ENCODE measurements at places on chromosomes 1 and 21.
A peak's percentile ranks its signal among the peaks of the same experiment; 100 is the strongest.

- H3K4me3 ChIP-seq, result no peak overlapping the region
- peak; percentile 54 for DNase-seq
- H3K27me3 ChIP-seq, result no peaks in the 10 kb centered on the region
Measured at GRCh38 chr1:242184955-242185354, 186.1 kb upstream of the MAP1LC3C start.

DNA sequence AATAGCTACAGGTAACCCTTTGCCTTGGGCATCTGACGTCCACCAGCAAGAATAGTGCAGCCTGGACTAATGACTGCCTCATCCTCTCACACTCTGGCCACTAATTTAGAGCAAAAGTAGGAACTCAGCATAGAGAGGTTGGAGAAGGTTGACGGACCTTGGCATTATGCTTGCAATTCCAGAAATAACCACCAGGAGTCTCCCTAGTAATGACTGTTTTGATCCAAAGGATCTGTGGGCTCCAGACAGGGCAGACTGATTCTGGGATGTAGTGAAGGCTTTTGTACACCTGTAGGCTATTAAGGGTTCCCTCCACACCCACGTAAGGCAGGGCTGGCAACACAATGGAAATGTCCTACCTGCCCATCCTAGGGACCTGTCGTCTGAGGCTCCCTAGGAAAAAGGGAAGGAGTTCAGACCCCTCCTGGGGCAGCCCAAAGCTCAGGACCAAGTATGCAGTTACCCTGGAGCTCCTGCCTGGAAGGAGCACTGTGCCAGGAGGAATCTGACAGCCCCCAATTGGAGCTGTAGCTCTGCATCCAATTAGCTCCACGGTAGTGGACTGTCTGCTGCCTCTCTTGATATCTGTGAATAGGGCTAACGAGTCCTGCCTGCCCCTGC is 91.0 kb upstream of the TMEM51 start:
- DNase-seq, result peak; percentile 63
- H3K36me3 ChIP-seq, result no peaks in the 10 kb centered on the region
- no peaks in the 10 kb centered on the region for H3K4me1 ChIP-seq
- H3K27me3 ChIP-seq, result no peaks in the 10 kb centered on the region

GRCh38 chr1:184300446-184300845 is 86.4 kb upstream of the C1orf21 start:
- no peaks in the 10 kb centered on the region for H3K36me3 ChIP-seq
- no peak overlapping the region for H3K27ac ChIP-seq
- peaks cover 4% of the 10 kb centered on the region for H3K27me3 ChIP-seq

GRCh38 chr1:114531094-114531493 is 20.1 kb upstream of the TRIM33 start:
- no peaks in the 10 kb centered on the region for H3K4me1 ChIP-seq
- no peak for DNase-seq
- no peak overlapping the region for H3K4me3 ChIP-seq
- H3K36me3 ChIP-seq, result no peaks in the 10 kb centered on the region

DNA sequence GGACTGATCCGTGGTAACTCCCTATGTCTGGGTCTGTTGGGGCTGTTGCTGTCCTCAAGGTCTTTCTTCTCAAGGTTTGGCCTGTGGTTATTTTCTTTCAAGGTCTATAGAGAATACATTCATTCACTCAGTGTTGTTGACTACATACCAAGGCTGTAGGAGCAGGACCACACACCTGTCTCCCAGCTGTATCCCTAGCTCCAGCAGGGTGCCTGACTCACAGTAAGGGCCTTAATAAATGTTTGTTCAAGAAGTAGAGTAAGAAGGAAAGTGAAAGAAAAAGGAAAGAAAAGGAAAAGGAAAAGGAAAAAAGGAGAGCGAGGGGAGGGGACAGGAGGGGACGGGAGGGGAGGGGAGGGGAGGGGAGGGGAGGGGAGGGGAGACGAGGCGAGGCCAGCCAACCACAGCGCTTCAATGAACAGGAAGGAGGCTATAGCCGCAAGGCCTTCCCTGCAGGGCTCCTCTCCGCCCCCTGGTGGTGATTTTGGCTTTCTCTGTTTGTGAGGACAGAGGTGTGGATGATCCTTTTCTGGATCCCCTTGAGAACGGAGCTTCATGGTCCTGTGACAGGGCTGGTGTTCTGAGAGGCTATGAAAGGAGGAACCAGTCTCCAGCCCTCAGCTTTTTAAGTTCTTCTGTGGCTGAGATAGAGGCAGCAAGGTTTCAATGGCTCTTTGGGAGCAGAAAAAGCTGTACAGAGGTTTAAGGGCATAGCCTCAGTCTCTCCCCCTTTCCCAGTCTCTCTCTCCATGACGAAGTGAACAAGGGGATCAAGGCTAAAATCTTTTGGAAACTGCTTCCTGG is 30.6 kb upstream of the LCE5A start:
- H3K36me3 ChIP-seq, result no peaks in the 10 kb centered on the region
- peak; percentile 66 for DNase-seq
- no peaks in the 10 kb centered on the region for H3K4me1 ChIP-seq
- no peak overlapping the region for H3K4me3 ChIP-seq

DNA sequence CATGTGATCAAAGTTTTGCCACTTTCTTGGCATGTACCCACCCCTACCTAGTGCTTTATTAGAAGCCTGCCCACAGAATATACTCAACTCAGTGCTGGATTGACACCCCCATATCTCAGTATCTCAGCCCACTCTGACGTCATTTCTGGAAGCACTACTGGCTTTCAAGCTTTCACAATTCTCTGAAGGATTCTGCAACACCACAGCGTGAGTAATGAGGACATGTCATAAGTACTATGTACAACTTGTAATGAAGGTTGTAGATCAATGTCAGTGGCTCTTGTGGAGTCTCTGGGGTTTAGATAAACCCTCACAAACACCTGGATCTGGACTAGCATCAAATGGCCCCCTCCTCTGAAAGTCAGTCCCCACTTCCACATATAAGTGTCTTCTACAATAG is 57.2 kb downstream of the TNFSF4 start:
- H3K27me3 ChIP-seq, result no peaks in the 10 kb centered on the region
- no peak overlapping the region for H3K27ac ChIP-seq
- H3K36me3 ChIP-seq, result no peaks in the 10 kb centered on the region
- DNase-seq, result no peak

- H3K27ac ChIP-seq, result no peak overlapping the region
- H3K27me3 ChIP-seq, result no peaks in the 10 kb centered on the region
- H3K4me1 ChIP-seq, result no peaks in the 10 kb centered on the region
- DNase-seq, result no peak
Measured at GRCh38 chr21:31985398-31985797, 112.6 kb downstream of the HUNK start.

GRCh38 chr1:208127792-208128529 is 116.2 kb downstream of the PLXNA2 start:
- no peaks in the 10 kb centered on the region for H3K27me3 ChIP-seq
- no peak overlapping the region for H3K27ac ChIP-seq
- no peak overlapping the region for H3K4me3 ChIP-seq
- DNase-seq, result peak; percentile 79
- H3K36me3 ChIP-seq, result peaks cover 77% of the 10 kb centered on the region
- peaks cover 21% of the 10 kb centered on the region for H3K4me1 ChIP-seq

GRCh38 chr1:68148631-68149030 is 83.7 kb downstream of the WLS start:
- DNase-seq, result peak; percentile 59
- peaks cover 90% of the 10 kb centered on the region for H3K36me3 ChIP-seq

- H3K4me1 ChIP-seq, result no peaks in the 10 kb centered on the region
- H3K4me3 ChIP-seq, result no peak overlapping the region
- H3K36me3 ChIP-seq, result no peaks in the 10 kb centered on the region
- no peaks in the 10 kb centered on the region for H3K27me3 ChIP-seq
Measured at GRCh38 chr1:175297291-175297690, 104.7 kb upstream of the KIAA0040 start.

DNA sequence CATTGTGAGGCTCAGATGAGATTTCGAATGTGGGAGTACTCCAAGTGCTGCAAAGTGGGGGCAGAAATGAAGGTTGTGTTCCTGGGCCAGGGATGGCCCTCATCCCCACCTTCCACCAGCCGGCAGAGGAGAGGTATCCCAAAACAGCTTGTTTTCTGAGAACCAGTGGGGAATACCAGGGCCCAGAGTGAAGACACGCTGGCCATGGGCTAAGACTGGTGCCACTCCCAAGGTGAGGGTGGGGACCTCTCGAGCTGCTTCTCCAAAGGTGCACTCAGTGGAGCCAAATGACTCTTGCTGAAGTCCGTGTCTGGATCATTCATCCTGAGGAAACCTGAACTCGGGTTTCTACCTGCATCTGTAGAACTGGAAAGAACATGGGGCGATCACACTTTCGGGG is 22.1 kb downstream of the KCNA2 start:
- no peaks in the 10 kb centered on the region for H3K36me3 ChIP-seq
- H3K4me3 ChIP-seq, result no peak overlapping the region
- DNase-seq, result no peak
- H3K27ac ChIP-seq, result no peak overlapping the region

DNA sequence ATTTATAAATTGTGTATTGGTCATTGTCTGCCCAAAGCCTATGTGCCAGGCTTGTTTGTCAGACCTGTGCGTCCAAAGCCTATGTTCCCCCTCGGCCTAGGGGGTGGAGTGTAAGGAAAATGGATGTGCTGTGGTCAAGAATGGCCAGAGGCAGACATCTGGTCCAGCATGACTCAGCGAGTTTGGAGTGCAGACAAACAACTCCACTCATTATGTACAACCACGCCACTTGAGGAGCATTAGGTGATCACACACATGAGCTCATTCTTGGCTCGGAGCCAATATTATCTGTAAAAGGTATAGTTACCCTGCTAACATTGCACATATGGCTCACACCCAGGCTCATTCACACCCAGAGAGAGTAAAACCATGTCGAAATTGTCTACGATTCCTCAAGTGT is 1047.6 kb upstream of the ADGRL4 start:
- H3K36me3 ChIP-seq, result no peaks in the 10 kb centered on the region
- DNase-seq, result no peak
- H3K27ac ChIP-seq, result no peak overlapping the region
- H3K4me3 ChIP-seq, result no peak overlapping the region

DNA sequence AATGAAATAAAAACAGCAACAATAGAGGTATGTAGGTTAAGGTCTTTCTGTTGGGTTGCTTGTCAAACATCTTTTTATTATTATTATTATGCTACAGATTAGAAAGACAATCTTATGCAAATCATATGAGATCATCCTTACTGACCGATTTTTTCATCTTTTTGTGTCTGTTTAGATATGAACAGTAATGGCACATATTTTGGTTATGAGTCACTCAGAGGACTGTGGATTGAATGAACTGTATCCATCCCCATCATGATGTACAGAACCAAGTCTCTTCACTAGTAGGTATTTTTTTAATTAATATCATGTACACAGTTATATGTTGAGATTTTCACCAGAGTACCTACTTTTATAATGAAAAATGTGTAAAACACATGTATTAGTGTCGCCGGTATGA is 159.1 kb downstream of the CHRM3 start:
- no peaks in the 10 kb centered on the region for H3K4me1 ChIP-seq
- no peak for DNase-seq
- H3K36me3 ChIP-seq, result no peaks in the 10 kb centered on the region
- no peak overlapping the region for H3K4me3 ChIP-seq

GRCh38 chr1:16241221-16241708 is 4.3 kb upstream of the CPLANE2 start:
- H3K36me3 ChIP-seq, result no peaks in the 10 kb centered on the region
- no peak overlapping the region for H3K27ac ChIP-seq
- no peak overlapping the region for H3K4me3 ChIP-seq
- DNase-seq, result no peak

DNA sequence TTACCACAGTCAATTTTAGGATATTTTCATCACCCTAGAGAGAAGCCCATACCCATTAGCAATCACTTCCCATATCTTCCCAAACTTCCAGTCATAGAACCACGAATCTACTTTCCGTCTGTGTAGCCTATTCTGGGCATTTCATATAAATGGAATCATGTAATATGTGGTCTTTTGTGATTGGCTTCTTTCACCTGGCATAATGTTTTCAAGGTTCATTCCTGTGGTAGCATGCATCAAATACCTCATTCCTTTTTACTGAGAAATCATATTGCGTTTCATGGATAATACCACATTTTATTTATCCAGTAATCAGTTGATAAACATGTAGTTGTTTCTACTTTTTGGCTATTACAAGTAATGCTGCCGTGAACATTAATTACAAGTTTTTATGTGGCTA is 21.5 kb downstream of the DESI2 start:
- H3K36me3 ChIP-seq, result peaks cover 19% of the 10 kb centered on the region
- H3K27me3 ChIP-seq, result no peaks in the 10 kb centered on the region
- no peak overlapping the region for H3K4me3 ChIP-seq
- H3K4me1 ChIP-seq, result no peaks in the 10 kb centered on the region
- no peak for DNase-seq
- no peak overlapping the region for H3K27ac ChIP-seq

GRCh38 chr1:53135735-53136114 is 6.7 kb downstream of the SLC1A7 start:
- H3K4me1 ChIP-seq, result no peaks in the 10 kb centered on the region
- no peak for DNase-seq
- H3K27ac ChIP-seq, result no peak overlapping the region
- H3K36me3 ChIP-seq, result no peaks in the 10 kb centered on the region

GRCh38 chr1:83901547-83902155 is 97.3 kb downstream of the TTLL7 start:
- H3K4me3 ChIP-seq, result no peak overlapping the region
- no peak for DNase-seq
- no peaks in the 10 kb centered on the region for H3K36me3 ChIP-seq
- no peak overlapping the region for H3K27ac ChIP-seq
- no peaks in the 10 kb centered on the region for H3K27me3 ChIP-seq
- H3K4me1 ChIP-seq, result no peaks in the 10 kb centered on the region

GRCh38 chr21:34335316-34335715 is 28.5 kb upstream of the KCNE2 start:
- H3K27ac ChIP-seq, result no peak overlapping the region
- DNase-seq, result peak; percentile 52
- H3K4me1 ChIP-seq, result peaks cover 5% of the 10 kb centered on the region
- H3K4me3 ChIP-seq, result peak overlapping the region; percentile 11
- no peaks in the 10 kb centered on the region for H3K36me3 ChIP-seq
- no peaks in the 10 kb centered on the region for H3K27me3 ChIP-seq

DNA sequence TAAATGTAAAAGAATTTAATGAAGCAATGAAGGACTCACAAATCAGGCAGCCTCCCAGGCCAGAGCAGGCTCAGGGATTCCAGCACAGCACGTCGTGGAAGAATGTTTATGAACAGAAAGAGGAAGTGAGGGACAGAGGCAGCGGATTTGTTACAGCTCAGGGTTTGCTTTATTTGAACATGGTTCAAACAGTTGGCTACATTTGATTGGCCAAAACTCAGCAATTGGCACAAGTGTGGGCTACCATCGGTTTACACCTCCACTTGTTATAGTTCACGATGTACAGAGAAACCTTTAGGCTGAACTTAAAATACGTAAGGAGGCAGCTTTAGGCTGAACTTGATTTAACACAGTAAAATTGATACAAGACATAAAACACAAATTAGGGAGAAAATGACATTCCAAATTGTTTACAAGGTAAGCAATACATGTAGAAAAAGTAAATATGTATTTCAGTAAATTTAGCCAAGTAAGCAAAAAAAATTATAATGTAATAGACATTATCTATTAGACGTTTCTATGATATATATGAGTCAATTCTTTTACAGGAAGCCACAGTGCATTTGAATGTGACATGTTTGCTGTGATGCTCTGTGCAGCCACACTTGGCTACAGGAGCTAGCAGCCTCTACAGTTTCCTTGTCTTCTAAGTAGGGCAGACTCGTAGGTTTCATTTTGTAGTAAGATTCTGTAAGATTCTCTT is 126.5 kb downstream of the ADSS2 start:
- no peaks in the 10 kb centered on the region for H3K27me3 ChIP-seq
- H3K27ac ChIP-seq, result no peak overlapping the region
- no peak overlapping the region for H3K4me3 ChIP-seq
- no peak for DNase-seq
- H3K36me3 ChIP-seq, result no peaks in the 10 kb centered on the region
- H3K4me1 ChIP-seq, result no peaks in the 10 kb centered on the region

GRCh38 chr1:193767886-193768285 is 581.5 kb upstream of the B3GALT2 start:
- DNase-seq, result no peak
- no peaks in the 10 kb centered on the region for H3K4me1 ChIP-seq
- no peak overlapping the region for H3K27ac ChIP-seq
